ENCODE measurements at places on chromosomes 6 and 20.

- no peak for DNase-seq
These were observed 22.2 kb downstream of the RRBP1 start for GRCh38 chr20:17659801-17660200.

- no peak for DNase-seq
These were observed 33.6 kb downstream of the GFOD1 start for GRCh38 chr6:13453771-13454251.

DNA sequence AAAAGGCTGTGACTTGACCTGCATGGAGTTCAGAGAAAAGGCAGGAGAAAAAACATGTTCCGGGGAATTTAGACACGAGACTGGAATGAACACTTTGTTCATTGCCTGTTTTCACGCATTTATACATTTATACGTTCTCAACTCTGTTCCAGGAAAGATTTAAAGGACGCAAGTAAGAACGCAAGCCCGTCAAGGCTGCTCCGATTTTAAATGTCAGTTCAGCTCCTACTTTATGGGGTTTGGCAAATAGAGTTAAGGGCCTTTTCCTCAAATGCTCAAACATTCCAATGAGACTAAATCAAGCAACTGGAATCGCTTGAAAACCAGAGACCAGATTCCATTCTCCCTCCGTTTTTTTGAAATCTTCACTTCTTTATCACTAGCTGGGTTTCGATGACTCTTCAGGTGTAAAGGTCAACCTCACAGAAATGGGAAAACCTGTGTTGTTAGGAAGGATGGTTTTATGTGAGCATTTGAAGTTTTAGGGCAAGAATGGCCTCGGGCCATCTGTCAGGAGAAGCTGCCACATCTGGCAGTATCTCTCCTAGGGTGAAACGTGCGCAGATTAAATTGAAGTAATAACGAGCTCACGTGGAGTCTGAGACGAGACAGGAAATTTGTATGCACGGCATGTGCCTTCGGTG lies 24.9 kb downstream of the TTLL2 start:
- DNase-seq: no peak

- DNase-seq: no peak
These were observed 8.3 kb downstream of the TFAP2A start for GRCh38 chr6:10406556-10406955.

DNA sequence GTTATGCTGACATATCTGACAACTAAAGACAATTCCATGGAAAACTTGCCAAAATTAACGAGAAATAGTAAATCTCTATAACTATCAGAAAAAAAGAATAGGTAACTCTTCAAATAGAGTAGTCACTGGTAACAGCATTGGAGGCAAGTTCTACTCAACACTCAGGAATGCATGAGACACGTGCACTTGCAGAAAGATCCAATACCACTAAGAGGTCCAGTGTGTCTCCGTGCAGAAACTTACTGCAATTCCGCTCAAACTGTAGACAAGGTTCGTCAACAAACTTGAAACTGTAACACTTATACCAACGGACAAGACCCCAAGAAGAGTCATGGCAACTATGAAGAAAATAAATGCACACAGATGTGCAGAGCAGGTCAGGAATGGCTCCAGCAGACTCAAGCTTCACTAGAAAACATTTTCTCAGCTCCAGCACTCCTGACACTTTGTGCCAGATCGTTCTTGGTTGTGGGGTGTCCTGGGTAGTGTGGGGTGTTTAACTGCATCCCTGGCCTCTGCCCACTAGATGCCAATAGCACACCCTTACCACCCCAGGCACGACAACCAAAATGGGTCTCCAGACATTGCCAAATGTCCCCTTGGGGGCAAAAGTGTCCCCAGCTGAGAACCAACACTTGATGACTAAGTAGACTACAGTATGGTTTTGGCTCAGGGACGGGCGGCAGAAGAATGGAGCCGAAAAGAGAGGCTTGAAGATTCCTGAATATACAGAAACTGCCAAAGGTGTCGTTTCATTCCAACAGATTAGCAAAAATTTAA lies 134.8 kb downstream of the DTNBP1 start:
- no peak for DNase-seq

DNA sequence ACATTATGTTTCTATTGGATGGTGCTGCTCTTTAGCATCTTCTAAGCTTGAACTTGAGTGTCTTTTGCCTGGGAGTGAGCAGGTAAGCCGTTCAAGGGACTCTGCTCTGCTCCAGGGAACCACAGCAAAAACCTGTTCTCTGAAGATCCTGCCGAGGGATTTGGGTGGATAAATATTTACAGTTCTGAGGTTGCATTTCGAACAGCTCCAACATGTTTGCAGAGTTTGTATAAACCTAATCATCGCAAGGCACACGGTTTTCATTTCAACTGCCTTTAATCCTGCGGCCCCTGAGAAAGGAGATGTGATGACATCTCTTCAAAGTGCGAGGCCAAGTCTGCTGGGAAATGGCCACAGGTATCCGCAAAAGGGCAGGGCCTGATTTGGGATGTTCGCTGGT lies 293.4 kb downstream of the TFAP2C start:
- DNase-seq: no peak

DNA sequence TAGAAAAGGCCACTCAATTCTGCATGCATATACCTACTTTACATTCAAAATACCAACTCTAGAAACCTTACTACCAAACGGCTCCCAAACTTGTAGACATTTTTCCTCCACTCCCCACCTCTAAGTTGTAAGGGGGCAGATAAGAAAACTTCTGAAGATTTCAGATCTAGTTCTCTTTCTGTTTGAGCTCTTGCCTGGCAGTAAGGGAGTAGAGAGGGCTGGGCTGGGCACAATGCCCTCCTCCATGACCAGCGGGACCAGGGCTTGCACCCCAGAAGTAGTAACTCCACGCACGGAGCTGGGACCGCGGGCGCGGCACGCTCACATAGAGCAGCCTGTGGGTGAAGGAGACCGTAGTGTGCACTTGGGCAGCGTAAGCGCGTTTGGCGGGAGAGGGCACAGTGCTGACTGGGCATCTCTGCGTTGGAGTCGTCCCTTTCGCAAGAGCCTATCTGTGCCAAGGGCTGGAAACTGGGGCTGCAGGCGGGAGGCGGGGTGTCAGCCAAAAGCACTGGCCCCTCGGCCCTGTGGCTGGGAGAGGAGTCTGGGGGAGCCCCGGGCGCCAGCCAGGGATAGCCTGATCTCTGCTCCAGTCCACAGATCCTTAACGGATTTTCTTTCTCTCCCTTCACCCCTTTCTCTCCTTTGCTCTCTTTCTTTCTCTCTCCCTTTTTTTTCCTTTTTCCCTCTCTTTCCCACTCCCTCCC lies 32.4 kb downstream of the PHACTR1 start:
- DNase-seq: no peak

GRCh38 chr6:143034689-143035334 lies 25.9 kb upstream of the AIG1 start:
- no peak for DNase-seq

DNA sequence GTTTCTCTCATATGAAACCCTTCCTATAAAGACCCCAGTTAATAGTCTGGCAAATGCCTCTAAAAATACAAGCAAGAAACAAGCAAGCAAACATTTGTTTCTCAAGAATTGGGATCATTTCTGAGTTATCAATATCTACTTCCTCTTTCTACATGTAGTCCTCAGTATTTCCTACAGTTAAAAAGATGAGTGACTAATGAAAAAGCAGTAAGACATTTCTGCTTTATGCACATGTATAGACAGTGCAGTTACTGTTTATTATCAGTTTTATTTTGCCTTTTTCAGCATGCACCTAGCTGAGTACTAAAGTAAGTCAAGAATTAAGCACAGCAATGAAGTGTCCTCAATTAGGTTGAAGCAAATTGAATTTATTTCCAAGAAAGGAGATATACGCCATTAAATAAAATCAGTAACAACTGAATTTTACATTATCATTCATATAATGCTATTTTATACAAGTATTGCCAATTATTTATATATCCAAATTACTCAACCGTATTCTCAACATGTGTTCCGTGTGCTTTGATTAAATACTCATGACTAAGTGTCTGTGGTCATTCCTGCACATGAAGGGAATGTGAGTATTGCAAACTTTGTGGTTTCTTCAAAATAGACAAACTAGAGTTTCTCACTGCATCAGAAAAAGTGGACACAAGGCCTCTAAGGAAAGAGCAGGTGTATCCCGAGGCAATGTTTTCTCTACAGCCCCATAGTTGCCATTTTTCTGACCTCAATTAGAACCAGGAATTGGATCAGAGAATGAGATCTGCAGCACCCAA lies 159.3 kb upstream of the MARCKS start:
- DNase-seq: no peak

GRCh38 chr6:87366072-87366827 lies 21.6 kb downstream of the C6orf163 start:
- no peak for DNase-seq

GRCh38 chr6:63467247-63467954 lies 104.9 kb upstream of the LOC128125822 start:
- DNase-seq: no peak

Data from HEK293T (cell line).